Activated CD8-positive, alpha-beta memory T cell treated with anti-CD3 and anti-CD28 coated beads for 1 hour (primary cell): ENCODE measurements at places on chromosomes 1 and 21.

DNA sequence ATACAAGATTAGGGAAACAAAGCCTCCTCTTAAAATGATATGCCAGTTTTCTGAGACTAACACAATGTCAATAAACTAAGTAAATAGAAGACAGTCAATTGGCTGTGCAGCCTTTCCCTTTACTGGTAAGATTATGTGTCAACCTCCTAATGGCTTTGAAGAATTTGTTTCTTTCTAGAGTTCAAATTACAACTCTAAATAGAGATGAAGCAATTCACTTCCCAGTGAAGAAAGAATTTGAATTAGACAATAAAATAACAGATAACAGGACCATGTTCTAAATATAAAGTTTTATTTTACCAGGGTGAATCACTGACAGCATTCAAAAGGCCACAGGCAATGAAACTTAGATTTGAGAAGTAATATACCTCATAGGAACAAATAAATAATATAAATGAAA lies 680.3 kb downstream of the PLA2G4A start:
- DNase-seq, result no peak

DNA sequence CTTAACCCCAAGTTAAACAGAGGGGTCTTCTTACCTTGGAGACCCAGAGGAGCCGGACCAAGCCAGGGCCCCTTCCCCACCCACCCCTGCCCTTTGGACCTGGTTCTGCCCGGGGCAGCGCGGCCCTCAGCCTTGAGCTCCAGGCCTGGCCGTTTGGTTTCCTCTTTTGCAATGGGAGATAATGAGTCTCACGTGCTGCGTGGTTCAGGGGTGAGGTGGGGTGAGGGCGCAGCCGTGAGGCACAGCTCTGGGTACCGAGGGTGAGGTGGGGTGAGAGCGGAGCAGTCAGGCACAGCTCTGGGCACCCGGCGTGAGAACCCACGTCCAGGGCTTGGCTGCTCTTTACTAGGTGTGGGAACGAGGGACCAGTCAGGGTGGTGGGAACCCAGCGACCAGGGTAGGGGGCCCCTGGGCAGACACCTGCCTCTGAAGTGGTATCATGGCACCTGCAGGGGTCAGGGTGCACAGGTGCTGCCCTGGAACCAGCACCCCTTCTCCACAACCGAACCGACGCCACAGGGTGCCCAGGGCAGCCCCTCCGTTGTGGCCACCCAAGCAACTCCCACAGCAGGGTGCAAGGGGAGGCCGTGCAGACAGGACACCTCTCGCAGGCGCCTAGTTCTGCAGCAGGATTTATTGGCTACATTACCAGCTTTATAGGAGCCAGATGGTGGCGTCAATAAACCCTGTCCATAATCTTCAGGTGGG lies 182.2 kb downstream of the PRDM16 start:
- no peak for DNase-seq

DNA sequence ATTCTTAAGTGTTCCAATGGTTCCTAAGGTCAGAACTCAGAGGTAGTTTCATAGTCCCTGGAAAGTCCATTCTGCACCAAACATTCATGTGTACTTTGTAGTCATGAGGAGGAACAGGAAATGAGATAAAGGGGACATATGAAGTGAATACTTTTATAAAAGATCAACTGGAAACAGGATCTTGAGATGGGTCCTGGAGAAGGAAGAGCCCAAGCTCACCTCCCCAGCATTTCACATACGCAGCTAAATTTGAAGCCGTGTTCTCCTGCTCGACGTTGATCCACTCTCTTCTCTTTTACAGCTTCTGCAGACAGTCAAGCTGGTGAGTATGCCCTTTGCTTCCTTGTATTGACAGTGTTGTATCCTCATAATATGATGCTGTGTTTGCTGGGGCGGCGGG lies 429 bp downstream of the FCGR2A start:
- DNase-seq, result no peak

DNA sequence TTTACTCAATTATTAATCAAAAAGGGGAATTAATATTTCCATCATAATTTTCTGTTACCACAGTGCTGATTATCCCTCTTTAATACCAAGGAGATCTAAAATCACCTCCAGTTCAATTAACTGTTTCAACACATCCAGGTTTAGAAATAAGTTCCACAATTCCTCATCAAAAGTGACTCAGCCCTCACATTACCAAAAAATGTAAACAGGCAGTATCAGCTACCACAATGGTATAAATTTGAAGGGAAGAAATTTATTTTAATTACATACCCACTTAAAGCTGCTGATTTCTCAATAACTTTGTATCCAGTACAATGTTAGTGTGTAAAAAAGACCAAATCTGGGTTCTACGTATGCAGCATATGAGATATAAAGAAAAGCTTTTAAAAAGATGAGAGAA lies 51.9 kb downstream of the EIF4G3 start:
- no peak for DNase-seq

DNA sequence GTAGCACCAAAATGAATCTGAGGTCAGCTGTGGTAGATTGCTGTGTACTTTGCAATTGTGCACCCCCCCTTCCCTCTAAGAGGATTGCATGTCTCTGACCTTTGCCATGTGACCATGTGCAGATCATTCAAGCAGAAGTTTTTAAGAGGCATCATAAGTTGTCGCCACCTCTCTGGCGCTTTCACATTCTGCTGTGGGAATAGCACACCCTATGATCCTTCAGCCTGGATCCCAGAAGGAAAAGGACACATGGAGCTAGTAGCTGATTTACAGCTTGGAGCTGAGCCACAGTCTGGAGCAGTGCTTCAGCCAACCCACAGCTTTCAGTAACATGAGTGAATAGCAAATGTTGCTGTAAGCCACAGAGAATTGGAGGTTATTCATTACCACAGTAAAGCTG lies 158.5 kb downstream of the TSEN15 start:
- DNase-seq, result no peak

GRCh38 chr1:232561381-232561780 lies 68.6 kb downstream of the SIPA1L2 start:
- DNase-seq, result no peak

- no peak for DNase-seq
These were observed 58.4 kb upstream of the CXADR start for GRCh38 chr21:17454315-17455027.

DNA sequence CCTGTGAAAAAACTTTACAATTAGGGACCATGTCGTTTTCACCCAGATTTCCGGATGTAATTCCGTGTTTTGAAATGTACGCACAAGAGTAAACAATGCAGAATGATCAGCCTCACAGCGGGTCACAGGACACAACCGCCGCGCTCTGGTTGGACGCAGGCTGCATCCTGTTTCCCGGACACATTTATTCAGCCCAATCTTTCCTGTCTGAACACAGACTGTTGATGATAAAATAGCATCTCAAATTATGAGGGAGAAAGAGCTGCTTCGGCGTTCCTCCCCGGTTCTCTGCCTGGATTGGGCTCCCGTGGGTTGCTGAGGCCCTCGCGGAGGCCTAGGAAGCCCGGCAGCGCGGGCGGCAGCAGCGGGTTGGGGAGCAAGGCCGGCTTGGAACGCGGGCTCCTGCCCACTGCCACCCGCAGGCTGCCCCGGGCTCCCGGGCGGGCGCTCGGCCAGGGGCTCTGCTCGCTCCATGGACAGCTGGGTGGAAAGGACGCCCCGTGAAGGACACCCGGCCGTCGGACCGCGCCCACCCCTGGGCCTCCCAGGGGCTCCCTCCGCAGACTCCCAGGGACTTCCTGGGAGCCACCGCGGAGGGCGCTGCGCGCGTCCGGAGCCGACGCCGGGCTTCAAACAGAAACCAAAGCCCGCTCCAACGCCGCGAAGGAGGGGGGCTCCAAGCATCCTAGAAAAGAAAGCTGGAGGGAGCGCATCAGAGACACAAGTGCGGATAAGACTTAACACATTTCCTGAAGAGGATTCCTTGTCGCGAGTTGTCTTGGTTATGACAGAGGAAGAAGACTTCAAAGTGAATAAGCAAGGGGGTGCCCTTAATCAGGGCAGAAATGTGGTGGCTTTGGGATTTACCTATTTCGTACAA lies 122.3 kb downstream of the ESRRG start:
- DNase-seq, result no peak

DNA sequence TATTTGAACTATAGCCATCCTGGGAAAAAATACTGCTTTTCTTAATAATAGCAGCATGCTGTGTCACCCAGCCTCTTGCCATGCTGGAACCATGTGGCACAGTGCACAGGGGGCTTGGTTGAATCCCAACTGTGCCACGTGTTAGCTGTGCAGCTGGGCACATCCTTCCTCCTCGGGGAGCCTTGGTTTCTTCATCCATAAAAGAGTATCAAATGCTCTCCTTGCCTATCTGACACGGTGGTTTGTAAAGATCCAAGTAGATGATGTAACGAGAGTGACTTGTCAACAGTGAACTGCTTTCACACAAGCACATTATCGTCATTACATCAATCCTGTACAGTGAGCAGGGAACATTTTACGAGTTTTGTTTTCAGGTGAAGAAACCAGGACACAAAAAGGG lies 24.4 kb downstream of the VASH2 start:
- no peak for DNase-seq

DNA sequence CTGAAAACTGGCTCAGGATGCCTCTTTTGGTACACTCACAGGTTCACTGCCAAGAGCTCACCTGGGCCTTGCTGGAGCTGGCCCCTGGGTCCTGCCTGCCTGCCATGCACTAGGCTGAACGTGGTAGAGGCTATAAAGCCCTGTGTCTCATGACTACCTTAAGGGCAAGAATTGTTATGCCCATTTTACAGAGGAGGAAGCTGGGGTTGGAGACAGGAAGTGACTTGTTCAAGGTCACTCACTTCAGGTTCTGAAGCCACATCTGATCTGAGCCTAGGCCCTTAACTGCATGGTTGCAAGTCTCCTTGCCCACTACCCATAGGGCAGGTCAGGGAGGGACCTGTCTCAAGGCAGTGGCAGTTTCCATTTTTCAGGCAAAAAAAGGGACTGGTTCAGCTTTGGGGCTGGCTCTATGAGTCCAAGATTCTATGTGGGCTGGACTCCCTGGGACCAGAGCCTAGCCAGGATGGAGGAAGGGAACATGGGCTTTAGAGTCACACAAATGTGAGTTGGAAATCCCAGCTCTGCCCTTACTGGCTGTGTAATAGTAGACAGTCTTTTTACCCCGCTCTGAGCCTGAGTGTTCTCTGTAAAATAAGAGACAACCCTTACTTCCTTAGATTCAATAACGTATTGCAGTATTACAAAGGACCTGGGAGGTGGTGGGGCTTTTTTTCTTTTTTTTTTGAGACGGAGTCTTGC lies 7.8 kb downstream of the STK40 start:
- DNase-seq, result no peak

DNA sequence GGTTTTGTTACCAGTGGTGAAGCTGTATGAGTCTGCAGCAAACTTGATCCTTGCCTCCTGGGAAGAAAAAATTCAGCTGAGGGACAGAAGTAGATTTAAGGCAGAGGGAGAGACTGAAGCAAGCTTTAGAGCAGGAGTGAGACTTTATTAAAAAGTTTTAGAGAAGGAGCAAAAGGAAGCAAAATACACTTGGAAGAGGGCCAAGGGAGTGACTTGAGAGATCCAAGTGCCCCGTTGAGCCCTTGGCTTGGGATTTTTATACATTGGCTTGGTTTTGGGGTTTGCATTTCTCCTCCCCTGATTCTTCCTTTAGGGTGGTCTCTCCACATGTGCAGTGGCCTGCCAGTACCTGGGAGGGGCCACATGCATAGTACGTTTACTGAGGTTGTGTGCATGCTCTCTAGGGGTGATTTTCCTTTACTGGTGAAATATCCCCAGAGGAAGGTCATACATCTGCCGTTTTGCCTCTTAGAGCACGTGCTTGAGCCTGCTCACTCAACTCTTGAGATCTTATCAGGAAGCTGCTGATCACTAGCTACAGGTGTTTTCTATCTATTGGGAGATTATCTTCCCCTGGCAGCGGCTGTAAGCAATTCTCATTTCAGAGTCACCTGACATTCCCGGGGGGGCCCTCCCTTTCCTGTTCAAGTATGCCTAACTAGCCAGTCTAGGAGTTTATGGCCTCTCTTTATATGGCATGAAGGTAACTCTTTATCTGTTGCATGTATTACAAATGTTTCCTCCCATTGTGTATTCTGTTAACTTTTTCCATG lies 20.3 kb downstream of the FASLG start:
- DNase-seq, result no peak

DNA sequence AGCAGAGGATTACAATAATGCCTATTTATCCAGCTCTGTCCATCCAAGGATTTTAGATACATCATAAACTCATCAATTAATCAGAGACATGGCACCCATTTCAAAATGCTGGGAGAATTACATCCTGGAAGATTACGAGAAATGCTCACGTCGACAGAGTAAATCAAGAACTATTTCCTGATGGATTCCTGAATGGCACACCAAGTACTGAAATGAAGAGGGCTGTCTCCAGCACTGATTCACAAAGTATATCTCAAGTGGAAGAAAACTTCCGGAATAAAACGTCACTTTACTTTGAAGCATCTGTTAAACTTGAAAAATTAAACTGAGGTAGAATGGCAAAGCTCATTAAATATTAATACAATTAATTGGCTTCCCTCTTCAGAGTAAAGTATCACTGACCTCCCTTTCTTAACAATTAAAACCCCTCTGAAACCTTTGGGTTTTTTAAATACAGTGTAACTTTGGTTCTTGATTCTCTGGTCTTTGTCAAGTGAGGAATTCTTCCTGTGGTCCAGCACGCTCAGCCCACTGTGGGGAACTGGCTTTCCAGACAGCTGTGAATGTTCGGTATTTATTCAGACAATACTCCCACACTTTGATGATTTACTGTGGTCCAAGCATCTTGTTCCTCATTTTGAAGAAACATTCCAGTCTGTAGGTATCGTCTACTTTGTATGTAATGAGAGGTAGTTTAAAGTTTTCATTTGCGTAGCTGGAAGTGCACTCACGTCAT lies 288.0 kb downstream of the NFIA start:
- no peak for DNase-seq

GRCh38 chr1:193111641-193112090 lies 6.5 kb upstream of the GLRX2 start:
- DNase-seq, result no peak

- no peak for DNase-seq
These were observed 90.6 kb downstream of the TRIM11 start for GRCh38 chr1:228315945-228316588.
